ENCODE measurements at places on chromosomes 6 and 20.

GRCh38 chr20:6784210-6784631 is 16.7 kb downstream of the BMP2 start:
- DNase-seq: no peak

- DNase-seq: no peak
Observed at GRCh38 chr6:105880030-105880492, 206.1 kb upstream of the PRDM1 start.

GRCh38 chr6:135162678-135163439 is 18.2 kb upstream of the MYB start:
- no peak for DNase-seq

GRCh38 chr6:10891960-10892359 is 5.1 kb downstream of the SYCP2L start:
- DNase-seq: no peak

- no peak for DNase-seq
Observed at GRCh38 chr20:44080064-44080463, 106.9 kb downstream of the JPH2 start.

- no peak for DNase-seq
Observed at GRCh38 chr6:41049955-41050354, 3.0 kb upstream of the APOBEC2 start.
